ENCODE measurements at places on chromosomes 16 and 17.
A peak's percentile ranks its signal among the peaks of the same experiment; 100 is the strongest.

DNA sequence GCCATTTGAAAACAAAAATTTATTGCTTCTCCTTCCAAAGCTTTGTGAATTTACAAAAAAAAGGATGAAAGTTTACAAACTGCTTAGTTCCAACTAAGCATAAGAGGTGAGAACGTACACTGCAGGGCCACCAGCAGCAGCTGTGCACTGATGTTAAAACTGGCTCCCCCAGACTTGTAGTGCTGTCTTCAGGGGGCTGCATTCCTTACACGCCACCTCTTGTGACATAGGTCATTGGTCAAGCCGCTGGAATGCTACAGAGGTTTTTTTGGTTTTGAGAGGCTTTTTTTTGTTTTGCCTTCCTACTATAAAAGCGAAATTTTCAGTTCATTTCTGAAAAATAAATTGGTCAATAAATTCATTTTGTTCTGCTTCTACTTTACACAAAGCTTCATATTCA is 6.9 kb downstream of the IFT20 start:
- DNase-seq = no peak

DNA sequence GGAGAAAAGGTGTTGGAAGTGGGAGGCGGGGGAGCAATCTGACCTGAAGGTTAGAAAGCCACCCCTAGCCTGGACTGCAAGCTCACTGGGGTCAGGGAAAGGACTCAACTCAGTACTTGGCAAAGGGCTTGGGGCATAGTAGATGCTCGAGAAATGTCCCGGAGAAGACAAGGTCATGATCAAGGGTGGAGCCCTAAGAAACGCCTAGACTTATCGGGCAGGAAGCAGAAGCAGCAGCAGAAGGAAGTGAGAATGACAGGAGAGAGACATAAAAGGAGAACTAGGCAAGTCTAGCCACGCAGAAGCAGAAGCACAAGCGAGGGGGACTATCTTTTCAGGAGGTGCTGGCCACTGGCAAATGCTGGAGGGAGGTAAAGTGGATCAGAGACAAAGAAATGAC is 10.2 kb downstream of the COTL1 start:
- DNase-seq = no peak

DNA sequence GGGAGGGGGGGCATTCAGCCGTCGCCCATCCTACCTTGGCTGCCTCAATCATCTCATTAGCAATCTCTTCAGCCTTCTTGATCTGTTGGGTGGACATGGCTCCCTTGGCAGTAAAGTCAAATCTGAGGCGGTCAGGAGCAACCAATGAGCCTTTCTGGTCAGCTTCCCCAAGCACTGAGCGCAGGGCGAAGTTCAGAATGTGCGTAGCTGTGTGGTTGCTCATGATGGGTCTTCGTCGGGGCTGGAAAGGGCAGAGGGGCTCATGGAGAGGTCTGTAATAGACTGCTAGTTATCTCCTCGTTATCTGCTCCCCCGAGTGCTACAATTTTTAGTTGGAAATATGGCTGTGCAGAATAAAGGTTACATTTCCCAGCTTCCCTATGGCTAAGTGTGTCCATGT is 7.2 kb upstream of the EXOSC6 start:
- DNase-seq = no peak

DNA sequence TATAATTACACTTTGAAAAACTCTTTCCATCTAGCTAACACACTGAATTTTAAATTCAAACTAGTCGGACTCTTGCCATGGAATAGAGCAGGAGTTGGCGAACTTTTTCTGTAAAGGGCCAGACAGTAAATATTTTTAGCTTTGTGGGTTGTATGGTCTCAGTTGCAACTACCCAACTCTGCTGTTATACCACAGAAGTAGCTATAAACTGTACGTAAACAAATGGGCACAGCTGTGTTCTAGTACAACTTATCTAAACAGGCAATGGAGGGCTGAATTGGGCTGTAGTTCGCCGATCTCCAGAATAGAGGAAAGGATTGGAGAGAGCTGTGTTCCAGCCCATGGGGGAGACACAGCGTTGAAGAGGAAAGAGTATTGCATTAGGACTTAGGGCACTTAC is 8.7 kb downstream of the CNTROB start:
- DNase-seq = no peak

DNA sequence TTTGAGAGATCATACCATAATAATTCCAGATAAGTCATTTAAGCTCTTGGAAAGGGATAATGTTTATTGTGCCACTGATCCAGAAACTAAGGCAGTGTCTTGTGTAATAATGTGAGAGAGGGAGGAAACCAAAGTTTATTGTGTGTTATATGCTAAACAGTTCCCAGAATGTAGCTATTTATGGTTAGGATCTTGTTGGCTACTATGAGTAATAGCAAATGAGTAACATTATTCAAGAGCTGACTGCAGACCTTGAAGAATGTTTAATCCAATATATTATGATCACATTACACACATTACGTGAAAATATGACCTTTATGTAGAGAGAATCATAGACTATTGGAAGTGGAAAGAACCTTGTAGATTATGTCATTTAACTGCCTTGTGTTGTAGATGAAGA is 139.5 kb downstream of the BCAS3 start:
- DNase-seq = peak; percentile 87

- DNase-seq = peak; percentile 80
Observed at GRCh38 chr17:81309140-81309858, 14.2 kb upstream of the SLC38A10 start.

DNA sequence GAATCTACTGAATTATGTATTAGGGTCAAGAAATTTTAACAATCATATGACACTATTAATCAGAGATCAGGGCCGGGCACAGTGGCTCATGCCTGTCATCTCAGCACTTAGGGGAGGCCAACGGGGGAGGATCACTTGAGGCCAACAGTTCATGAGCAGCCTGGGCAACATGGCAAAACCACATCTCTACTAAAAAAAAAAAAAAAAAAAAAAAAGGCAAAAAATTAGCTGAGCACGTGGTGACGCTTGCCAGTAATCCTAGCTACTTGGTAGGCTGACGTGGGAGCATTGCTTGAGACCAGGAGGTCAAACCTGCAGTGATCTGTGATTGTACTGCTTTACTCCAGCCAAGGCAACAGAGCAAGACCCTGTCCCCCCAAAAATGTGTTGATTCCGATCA is 52.5 kb upstream of the CLEC3A start:
- DNase-seq = no peak

GRCh38 chr17:77924757-77925336 is 33.7 kb upstream of the TNRC6C start:
- peak; percentile 79 for DNase-seq

DNA sequence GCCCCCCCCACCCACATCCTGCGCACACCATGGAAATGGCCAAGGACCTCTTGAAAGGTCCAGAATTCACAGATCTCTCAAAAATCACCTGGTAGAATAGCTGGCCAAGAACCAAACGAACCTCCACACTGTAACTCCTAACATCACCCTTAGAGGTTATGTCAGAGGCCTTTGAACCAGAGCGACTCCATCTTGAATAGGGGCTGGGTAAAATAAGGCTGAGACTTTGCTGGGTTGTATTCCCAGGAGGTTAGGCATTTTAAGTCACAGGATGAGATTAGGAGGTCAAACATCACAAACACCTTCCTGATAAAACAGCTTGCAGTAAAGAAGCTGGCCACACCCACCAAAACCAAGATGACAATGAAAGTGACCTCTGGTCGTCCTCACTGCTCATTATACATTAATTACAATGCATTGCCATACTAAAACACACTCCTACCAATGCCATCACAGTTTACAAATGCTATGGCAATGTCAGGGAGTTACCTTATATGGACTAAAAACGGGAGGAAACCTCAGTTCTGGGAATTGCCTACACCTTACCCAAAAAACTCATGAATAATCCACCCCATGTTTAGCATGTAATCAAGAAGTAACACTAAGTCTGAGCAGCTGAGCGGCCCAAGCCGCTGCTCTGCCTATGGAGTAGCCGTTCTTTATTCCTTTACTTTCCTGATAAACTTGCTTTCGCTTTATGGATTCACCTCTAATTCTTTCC is 34.8 kb downstream of the SYCE1L start:
- DNase-seq = no peak

DNA sequence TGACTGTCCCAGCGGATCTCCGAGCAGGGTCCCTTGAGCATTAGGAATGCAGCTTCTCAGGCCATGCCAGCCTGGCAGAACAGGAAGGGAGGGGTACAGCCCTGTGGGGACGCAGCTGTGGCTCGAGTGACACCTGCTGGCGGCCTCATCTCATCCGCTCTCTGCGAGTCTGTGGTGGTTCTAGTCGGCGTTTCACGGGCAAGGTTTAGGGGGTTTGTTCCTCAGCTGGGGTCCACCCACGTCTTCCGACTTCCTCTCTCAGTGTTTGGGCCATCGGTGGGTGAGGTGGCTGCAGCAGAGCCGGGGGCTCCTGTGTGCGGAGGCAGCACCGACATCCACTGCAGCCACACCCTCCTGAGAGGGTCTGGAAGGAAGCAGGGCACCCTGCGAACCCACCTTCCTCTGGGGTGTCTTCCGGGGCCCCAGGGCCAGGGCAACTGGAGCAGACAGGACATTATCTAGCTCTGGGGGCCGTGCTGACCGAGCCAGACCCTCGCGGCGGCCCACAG is 33.3 kb downstream of the JPH3 start:
- peak; percentile 51 for DNase-seq

DNA sequence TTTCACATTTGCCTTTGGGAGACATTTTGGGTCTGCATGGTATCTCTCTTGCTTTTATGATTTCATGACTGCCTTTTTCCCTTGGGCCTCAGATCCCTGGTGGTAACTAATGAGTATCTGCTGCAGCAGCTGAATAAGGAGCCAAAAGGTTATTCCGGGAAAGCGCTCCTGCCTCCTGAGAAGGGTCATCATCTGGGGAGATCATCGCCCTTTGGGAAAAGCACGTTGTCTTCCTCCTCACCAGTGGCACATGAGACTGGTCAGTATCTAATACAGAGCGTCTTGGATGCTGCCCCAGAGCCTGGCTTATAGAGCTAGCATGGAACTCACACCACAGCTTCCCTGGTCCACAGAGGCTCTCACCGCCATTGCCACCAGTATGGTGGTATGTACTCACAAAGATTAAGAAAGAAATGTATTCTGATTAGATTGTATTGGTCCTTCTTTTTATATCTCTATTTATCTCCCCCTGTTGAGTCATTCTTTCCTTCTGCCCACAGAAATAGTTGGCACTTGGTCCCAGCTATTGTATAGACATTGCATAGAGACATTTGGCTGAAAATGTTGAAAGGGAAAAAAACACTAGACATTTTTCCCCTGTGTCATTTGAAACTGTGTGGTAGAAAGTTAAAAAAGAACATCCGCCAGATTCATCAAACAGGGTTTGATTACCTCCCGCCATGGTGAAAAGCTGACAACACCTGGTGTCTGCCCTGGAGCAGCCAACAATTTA is 8.4 kb downstream of the TPPP3 start:
- DNase-seq = peak; percentile 27

DNA sequence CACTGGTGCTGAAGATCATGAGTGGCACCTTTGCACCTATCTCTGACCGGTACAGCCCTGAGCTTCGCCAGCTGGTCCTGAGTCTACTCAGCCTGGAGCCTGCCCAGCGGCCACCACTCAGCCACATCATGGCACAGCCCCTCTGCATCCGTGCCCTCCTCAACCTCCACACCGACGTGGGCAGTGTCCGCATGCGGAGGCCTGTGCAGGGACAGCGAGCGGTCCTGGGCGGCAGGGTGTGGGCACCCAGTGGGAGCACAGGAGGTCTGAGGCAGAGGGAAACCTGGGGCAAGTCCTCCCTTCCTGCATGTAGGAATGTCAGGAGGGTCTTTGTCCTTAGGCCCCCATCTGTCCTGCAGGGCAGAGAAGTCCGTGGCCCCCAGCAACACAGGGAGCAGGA is 6.5 kb upstream of the TRAF4 start:
- DNase-seq = no peak

- DNase-seq = no peak
Observed at GRCh38 chr17:72634621-72635020, 457.9 kb downstream of the SLC39A11 start.

- DNase-seq = no peak
Observed at GRCh38 chr16:72836181-72836580, 211.7 kb downstream of the ZFHX3 start.

DNA sequence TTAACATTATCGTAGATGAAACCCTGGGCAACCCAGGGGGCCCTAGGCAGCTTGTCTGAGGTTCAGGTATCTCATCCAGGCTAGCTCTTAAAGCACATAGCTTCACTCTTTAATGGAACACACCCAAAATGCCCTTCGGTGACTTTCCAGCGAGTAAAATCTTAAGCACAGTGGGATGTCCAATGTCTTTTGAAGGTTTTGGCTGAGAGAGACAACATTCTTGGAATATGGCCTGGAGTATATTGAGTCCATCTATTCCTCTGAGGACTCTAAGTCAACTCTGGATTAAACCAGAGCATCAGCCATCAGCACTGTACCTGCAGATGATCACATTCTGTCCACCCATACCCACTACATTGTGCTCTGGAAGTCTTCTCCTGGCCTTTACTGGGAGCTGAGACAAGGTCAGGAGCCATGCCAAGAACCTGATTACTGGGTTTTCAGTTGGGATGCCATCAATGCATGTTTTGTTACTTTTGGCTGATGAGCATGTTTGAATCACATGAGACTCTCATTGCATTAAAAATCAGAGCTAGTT is 63.4 kb upstream of the CDH11 start:
- no peak for DNase-seq

GRCh38 chr16:58280146-58280845 is 14.5 kb downstream of the PRSS54 start:
- DNase-seq = no peak

DNA sequence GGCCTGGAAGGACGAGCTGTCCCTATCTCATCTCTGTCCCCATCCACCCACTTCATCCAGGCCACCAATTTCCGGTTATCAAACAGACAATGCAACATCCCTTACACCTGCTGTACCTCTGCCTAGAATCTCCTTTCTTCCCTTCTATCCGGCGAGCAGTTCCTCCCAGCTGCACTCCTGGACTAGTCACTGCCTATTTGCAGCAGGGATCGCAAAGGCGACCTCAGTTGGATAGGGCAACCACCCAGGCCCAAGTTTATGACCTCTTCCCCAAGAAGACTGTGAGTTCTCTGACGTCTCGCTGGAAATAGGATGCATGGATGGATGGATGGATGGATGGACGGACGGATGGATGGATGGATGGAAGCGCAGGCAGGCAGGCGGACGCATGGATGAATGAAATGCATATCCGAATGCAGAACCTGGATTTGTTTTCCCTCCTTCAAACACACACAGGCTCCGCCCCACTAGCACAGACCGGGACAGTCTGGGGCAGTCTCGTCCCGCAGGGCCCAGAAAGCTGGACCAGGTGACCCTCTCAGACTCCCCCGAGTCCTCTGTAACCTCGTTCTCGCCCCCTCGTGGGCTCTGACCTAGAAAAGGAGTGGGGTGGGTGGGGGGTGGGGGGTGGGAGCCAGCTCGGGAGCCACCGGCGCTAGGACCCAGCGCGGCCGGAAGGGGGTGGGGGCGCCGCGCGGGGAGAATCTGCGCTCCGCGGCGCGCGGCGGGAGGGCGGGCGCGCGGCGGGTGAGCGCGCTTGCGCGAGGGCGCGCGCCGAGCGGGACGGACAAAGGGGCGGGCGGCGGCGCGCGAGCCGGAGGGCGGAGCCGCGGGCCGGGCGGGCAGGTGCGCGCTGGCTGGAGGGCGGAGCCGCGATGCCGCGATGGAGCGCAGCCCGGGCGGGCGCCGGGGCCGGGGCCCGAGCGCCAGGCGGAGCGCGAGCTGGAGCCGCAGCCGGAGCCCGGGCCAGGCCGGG is at the start of gene SBK1:
Gene SBK1, plus strand, starts transcription at position 875 of the 976 bp plus-strand sequence. CDS start 24,867 bp downstream, outside the sequence.
- DNase-seq = peak; percentile 60

- no peak for DNase-seq
Observed at GRCh38 chr16:67971111-67971510, 2.7 kb upstream of the SLC12A4 start.

GRCh38 chr17:58007781-58008706 is 998 bp upstream of the SRSF1 start:
- DNase-seq = no peak

Data from M059J (cell line).